ENCODE measurements at places on chromosomes 5 and 9.

GRCh38 chr5:151095341-151096000 is 14.6 kb upstream of the TNIP1 start:
- no peak for DNase-seq

- no peak for DNase-seq
Observed at GRCh38 chr5:171957591-171958251, 48.7 kb downstream of the FBXW11 start.

DNA sequence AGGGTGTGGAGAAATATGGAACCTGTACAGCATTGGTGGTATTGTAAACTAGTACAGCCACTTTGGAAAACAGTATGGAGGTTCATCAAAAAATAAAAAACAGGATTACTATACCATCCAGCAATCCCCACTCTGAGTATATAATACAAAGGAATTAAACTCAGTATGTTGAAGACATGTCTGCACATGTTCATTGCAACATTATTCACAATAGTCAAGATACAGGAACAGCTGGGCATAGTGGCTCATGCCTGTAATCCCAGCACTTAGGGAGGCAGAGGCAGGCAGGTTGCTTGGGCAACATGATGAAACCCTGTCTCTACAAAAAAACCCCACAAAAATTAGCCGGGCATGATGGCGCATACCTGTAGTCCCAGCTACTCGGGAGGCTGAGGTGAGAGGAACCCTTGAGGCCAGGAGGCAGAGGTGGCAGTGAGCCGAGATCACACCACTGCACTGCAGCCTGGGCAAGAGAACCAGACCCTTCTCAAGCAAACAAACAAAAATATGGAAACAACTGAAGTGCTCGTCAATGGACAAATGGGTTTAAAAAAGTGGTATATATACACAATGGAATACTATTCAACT is 63.6 kb downstream of the TMEM174 start:
- no peak for DNase-seq

DNA sequence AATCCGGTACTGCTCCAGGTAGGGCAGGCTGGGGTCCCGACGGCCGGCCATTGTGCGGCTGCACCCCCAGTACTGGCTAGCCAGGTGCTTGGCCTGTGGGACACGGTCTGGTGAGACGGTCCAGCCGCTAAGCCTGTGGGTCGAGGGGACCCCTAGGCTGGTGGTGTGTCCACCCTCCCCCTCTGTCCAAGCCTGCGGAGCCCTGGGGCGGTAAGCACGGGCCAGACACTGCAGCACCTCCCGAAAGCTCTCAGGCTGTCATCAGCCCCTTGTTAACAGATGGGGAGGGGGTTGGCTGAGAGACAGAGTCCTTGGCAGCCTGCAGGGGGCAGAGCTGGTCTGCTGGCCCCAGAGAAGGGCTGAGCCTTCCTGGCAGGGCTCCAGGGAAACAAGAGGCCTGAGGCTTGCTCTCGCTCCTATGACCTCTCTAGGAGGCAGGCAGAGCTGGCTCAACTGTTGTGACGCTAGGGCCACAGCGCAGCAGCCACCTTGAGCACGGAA is 11.8 kb upstream of the MRNIP start:
- peak; percentile 30 for DNase-seq

DNA sequence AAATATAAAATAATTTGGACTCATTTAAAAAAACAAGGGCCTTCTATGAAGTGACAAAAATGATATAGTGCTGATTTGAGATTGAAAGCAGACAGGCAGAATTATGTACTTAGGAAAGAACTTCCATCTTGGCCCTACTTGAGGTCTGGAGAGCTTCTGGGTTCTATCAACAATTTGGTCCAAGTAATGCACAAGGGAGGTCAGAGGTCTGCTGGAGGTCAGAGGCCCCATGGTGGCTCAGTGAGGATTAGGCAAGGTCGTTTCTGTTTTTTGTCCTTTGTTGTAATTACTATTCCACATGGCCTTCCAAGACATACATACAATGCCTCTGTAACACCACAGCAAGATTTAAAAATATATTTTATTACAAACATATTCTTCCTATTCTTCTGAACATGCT is 37.2 kb downstream of the NUDT12 start:
- no peak for DNase-seq

DNA sequence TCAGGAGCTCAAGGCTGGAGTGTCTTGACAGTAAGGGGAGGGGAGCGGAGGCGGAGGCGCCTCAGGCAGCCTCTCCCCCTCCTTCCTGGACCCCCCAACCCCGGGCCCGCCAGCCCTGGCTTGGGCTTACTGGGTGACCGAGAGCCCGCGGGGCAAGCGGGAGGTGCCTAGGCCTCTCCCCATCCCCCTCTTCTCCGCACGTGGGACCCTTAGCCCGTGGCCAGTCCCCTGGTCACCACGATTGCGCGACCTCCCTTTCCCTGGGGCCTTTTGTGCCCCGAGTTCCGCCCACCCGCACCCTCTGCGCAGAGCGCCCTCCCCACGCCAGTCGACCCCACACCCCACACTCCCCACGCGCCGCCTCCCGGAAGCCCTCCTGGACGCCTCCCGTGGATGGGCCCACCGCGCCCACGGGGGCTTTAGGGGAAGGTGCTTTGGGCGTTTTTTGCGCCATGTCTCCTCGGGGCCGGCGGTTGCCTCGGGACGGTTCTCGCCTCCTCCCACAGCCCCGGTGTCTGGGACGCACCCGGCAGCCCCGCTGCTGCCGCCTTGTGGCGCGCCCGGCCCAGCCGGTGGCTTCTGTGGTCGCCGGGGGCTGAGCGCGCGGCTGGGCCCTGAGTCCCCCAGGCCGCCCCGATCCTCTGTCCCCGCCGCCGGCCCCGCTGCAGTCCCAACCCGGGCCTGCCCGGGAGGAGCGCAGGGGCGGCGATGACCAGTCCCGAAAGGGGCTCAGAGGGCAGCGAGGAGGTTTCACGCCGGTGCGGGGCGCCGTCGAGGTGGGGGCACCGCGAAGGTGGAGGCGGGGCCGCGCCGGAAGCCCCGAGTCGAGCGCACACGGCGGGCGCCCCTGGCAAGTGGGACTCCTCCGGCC is 3.2 kb downstream of the TOR4A start:
- no peak for DNase-seq

DNA sequence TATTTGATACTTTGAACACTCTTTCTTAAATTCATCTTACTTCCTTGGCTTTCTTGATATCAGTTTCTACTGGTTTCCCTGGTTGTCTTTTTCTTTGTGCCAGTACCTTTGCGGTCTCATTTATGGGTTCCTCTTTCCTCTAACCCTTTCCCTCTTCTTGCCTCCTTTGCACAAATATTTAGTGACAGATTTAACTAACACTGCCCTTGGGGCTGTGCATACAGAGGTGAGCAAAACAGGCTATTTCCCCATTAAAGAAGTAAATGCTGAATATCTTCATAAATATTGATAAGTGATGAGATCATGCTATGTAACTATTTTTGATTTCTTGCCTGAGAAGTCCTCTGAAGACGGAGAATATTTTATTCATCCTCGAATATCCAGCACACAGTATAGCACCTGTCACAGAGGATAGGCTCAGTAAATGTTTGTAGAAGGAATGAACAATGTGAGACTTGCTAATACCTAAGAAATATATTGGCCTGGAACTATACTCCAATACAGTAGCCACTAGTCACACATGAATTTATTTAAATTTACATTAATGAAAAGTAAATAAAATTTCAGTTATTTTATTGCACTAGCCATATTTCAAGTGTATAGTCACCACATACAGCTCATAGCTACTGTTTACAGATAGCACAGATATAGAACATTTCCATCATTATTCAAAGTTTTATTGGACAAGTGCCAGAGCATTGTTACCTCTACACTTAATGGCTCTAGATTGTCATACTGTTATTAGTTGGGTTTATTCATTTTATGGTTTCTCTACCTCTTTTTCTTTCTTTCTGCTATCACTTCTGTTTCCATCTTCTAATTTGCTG is 90.4 kb downstream of the RIC1 start:
- DNase-seq = no peak

DNA sequence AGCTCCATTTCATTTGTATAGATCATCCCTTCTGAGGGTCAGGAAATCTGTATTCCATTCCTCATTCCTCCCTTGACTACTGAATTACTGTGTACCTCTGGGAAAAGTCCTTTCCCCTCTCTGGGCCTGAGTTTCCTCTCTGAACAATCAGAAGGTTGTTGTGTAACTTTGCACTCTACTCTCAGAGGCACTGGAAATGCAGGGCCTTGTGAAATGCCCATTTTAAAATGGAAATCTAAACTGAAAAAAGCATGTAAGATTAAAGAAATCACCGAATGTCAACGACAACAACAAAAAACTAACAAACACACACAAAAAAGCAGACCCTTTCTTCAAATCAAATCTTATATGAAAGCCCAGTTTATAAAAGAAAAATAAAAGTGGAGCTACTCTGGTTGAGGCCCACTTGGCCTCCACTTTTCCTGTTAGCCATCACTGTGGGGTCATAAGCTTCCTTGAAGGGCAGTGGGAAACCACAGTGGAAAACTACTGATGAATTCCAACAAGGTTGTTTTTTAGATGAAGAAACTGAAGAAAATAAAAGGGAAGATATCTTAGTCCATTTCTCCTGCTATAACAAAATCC is 21.6 kb upstream of the GRPEL2 start:
- DNase-seq = no peak

DNA sequence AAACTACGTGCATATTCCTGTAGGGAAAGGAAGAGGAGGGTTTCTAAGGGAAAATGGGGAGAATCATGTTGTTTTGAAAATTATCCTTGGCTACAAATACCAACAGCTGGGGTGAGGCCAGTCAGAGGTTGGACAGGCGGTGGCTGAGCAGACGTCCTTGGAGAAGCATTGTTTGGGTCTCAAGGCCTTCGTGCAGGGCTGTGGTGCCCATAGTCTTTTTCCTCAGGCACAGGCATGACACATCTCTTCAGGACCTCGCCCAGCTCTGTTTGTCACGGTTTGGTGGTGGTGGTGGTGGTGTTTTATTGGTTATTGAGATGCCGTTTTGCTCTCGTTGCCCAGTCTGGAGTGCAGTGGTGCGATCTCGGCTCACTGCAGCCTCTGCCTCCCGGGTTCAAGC is 27.8 kb upstream of the EGFL7 start:
- DNase-seq = no peak

- no peak for DNase-seq
Observed at GRCh38 chr9:129757045-129757444, 4.2 kb upstream of the PTGES start.

DNA sequence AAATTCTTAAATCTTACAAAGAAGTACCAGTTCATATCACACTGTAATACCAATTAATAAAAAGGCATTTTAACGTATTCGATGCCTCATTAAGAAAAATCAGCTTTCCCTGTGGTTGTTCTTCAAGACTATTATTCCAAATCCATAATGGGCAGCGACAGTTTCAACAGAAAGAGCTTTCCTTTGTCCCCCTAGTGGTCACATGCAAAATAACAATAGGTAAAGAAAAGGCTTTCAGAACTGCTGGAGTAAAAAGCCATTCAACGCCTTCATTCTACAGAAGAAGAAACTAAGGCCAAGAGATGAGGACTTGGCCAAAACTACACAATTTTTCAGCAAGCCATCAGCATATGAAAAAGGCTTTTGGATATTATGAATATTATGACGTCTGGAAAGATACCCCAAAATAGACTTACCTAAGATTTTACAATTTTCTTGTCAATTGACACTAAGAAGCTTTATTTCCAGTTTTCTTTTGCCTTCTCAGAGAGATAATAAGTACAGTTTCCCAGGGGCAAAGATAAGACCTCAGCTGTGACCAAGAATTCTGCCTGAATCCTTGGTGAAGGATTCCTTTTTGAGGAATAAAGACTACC is 6.7 kb upstream of the CDH6 start:
- peak; percentile 40 for DNase-seq

GRCh38 chr9:21968331-21969010 is 25.7 kb downstream of the CDKN2A start:
- DNase-seq = no peak

Data from OCI-LY7 (cell line).